ENCODE measurements at places on chromosomes 7 and 10. TPM values are rescaled to one million over a fixed set of nuclear protein-coding genes. Genes with fewer than 3 reads are reported as not detected.
A peak's percentile ranks its signal among the peaks of the same experiment; 100 is the strongest.

The HOXA7 gene
- total RNA-seq, result not detected

The IKZF5 gene
- total RNA-seq, result 16.1 TPM

The IL2RA gene
- total RNA-seq, result 1,808 TPM

The CRPPA gene
- 1.4 TPM for total RNA-seq

The SPAM1 gene
- total RNA-seq, result not detected

DNA sequence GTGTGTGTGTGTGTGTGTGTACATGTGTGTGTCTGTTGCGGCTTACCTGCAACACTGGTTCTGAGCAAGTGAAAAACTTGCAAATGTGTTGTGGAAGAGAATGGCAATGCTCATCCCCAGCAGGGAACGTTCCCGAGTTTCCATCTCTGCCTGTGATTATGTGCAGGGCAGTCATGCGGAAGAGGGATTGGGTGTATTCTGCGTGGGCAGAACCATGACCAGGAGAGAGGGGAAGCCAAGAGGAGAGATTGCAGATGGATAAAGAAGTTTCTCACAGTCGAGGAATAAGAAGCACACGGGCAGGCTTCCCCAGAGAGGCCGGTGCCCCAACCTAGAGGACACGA, 99.9 kb downstream of the CTBP2 start:
- no peaks in the 10 kb centered on the region for H3K36me3 ChIP-seq
- no peak for DNase-seq
- no peak overlapping the region for H3K27ac ChIP-seq
- peaks cover 16% of the 10 kb centered on the region for H3K4me1 ChIP-seq

- peaks cover 3% of the 10 kb centered on the region for H3K27me3 ChIP-seq
- H3K27ac ChIP-seq, result no peak overlapping the region
- H3K36me3 ChIP-seq, result no peaks in the 10 kb centered on the region
- no peak for DNase-seq
- no peaks in the 10 kb centered on the region for H3K4me1 ChIP-seq
- H3K4me3 ChIP-seq, result no peak overlapping the region
These were observed 28.2 kb downstream of the TSPAN15 start for GRCh38 chr10:69479240-69480067.

DNA sequence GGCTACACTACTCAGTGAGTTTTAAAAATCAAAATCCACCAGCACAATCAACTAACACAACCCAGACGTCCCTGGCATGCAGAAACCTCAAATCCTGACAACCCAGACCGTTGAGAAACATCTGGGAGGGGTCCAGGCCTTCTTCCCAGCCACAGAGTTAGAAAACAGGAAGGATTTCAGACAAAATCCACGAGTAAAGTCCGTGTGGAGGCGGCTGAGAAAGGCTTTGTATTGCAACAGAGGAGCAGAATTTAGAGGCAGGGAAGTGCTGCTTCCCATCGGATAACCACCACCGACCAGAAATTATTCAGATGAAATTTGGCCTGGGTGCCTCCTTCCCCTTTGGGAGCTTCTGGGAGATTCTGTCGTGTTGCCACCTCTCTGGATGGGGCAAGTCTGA, 61.5 kb downstream of the TNS3 start:
- H3K27me3 ChIP-seq, result no peaks in the 10 kb centered on the region
- DNase-seq, result no peak
- no peak overlapping the region for H3K4me3 ChIP-seq
- no peak overlapping the region for H3K27ac ChIP-seq
- H3K36me3 ChIP-seq, result no peaks in the 10 kb centered on the region

GRCh38 chr7:20193873-20194272, 23.3 kb downstream of the MACC1 start:
- no peak for DNase-seq
- H3K36me3 ChIP-seq, result no peaks in the 10 kb centered on the region
- no peaks in the 10 kb centered on the region for H3K4me1 ChIP-seq
- no peak overlapping the region for H3K27ac ChIP-seq

The ZNF804B gene
- total RNA-seq, result not detected

DNA sequence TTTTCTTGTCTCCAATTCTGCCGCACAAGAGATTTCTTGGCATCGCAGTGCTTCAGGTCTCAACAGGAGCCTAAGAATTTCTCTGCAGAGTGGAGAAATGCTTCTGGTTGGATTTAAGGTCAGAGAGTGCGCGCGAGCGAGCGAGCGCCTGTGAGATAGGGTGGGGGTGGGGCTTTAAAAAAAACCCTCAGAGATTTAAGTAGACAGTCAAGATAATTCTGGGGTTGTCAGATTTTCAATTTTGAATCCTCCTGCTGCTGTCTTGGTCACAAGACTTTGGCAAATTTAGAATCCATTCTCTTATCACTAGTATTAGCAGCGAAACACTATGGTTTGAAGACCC, 49.7 kb downstream of the CPEB3 start:
- DNase-seq, result no peak
- H3K36me3 ChIP-seq, result peaks cover 18% of the 10 kb centered on the region
- H3K4me3 ChIP-seq, result peak overlapping the region; percentile 78
- H3K27ac ChIP-seq, result no peak overlapping the region

DNA sequence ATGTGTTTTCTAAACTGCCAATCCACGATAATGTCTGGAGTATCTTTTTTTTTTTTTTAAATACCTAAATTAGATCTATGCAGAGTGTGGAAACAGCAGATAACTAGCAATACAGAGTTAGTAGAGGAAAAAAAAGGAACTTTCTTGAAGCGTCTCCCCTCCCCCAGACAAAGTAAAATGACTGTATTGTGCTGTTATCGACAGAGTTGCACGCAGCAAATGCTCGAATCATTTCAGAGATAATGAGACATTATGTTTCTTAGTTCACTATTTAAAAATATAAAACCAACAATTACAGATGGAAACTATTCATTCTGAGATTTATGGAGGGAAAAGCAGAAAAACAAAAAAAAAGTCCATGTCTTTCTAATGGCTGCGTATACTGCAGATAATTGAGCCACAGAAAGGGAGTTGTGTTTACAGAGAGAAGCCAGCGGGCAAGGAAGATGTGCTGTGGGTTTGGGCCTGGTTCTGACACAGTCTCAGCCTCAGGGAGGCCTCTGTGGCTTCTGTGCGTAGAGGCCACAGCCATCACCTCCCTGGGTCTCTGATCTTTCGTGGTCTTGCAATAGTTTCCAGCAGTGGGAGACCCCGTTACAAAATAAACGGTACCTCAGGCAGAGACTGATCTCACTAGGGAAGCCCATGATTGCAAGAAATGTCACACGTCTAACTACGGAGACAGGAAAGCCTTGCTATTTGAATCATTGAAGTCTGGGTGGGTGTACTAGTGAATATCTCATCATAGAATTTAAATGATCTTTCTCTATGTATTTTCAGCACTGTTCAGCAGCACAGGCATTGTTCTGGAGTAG, 19.1 kb upstream of the KLF6 start:
- peak; percentile 48 for DNase-seq
- H3K4me1 ChIP-seq, result peaks cover 73% of the 10 kb centered on the region
- H3K27me3 ChIP-seq, result no peaks in the 10 kb centered on the region
- peaks cover 5% of the 10 kb centered on the region for H3K36me3 ChIP-seq

The MBL2 gene
- total RNA-seq, result not detected

The ITPRID1 gene
- total RNA-seq, result not detected

GRCh38 chr10:132488231-132488821, 49.3 kb upstream of the INPP5A start:
- no peaks in the 10 kb centered on the region for H3K27me3 ChIP-seq
- H3K36me3 ChIP-seq, result no peaks in the 10 kb centered on the region
- no peaks in the 10 kb centered on the region for H3K4me1 ChIP-seq
- no peak overlapping the region for H3K4me3 ChIP-seq
- DNase-seq, result no peak
- H3K27ac ChIP-seq, result no peak overlapping the region

The OR2A12 gene
- not detected for total RNA-seq

The MMRN2 gene
- not detected for total RNA-seq

The PRPS1L1 gene
- total RNA-seq, result not detected

The OR6V1 gene
- total RNA-seq, result not detected

- peaks cover 8% of the 10 kb centered on the region for H3K4me1 ChIP-seq
- H3K36me3 ChIP-seq, result no peaks in the 10 kb centered on the region
- no peak within 1 kb of the TSS for H3K27ac ChIP-seq
- H3K4me3 ChIP-seq, result peak within 1 kb of the TSS; percentile 64
- DNase-seq, result peak; percentile 26
These were observed at the start of gene SH2B2 for GRCh38 chr7:102286237-102287110. Gene SH2B2, plus strand, starts transcription at chr7:102286868. Its CDS starts 13,683 bp downstream, at chr7:102300551.
